CD4-positive, alpha-beta T cell treated with Interleukin-2 at 100 ng/mL for 4 hours (primary cell): ENCODE measurements at places on chromosomes 4 and X.

DNA sequence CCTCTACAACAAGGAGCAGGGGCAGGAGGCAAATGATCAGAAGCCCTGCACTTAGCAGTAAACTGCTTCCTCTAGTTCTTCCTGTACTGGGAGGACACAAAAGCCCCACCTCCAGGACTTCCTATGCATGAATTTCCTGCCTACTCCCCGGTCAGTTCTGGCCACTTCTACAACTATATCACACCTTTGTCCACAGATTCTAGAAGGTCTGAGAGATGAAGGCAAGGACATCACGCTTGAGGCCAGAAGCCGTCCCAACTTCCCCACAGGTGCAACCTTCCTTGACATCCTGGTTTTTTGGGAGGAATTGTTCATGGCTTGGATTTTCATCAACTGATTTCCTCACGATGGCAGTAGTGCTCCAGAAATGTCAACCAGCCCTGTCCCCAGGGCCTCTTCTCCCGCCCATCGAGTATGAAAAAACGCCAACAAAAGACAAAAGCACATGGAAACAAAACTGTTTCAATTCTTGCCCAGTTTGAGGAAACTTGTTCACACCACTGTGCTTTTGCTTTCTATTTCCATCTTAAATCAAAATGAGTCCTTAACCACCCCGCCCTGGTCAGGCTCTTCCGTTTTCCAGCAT is 206.5 kb upstream of the STK26 start:
- peak; percentile 84 for DNase-seq

DNA sequence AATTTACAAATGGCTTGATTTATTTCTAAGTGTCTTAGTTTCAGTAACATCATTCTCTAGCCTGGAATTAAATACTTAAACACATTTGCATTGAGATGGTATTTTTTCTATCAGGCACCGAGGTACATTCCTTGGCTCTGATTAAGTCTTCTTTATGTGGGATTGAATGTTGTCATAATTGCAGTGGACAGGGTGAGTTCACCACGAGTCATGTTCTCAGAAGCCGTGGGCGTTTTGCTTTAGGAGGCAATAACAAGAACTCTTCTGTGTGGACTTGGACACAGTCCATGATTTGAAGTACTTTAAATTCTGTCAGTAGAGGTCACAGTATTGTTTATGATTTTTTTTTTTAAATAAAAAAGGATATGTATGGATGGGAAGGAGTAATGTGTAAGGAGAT is 57.1 kb upstream of the EFHC2 start:
- DNase-seq = no peak

DNA sequence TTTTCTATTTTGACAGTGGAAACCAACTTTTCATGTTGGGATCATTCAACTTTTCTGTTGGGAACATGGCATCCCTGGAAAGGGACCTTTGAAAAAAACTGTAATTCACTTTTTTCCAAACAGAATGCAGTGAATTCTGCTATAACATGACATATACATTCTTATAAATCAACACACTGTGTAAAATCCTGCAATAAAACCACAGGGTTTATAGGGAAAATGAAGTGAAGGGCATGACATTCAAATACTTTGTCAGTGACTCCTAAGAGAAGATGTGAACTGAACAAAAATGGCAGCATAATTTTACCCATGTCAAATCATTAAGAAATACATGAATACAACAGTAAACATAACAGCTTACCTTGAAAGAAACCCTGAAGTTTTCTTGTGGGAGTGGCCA is 264.5 kb upstream of the ANKRD50 start:
- DNase-seq = no peak

GRCh38 chr4:126568652-126569570 is 1063.8 kb upstream of the INTU start:
- DNase-seq = no peak

- DNase-seq = no peak
Measured at GRCh38 chr4:72948080-72948479, 121.4 kb downstream of the COX18 start.

GRCh38 chrX:13506574-13506973 is 62.8 kb upstream of the EGFL6 start:
- peak; percentile 51 for DNase-seq

DNA sequence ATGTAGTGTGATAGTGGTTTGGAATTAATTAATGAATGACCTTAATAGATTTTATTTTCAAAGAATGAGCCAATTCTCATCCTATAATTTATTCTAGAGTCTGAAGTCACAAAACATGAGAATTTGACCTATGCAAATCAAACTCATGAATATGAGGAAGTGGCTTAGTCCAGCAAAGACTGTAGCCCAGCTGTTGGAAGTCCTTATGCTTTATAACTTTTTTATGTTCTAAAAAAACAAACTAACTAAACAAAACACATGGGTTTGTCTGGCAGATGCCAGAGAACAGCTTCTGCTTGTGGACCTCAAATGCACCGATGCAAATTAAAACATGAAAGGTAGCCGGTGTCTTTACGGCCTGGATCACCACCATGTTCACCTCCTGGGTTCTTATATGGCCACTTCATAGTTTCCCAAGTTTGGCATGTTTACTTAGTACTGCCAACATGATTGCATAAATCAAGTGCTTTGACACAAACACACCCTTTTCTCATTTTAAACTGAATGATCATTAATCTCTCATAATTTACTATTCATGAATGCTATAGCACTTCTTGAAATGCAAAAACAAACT is 277.4 kb downstream of the PAPSS1 start:
- no peak for DNase-seq

DNA sequence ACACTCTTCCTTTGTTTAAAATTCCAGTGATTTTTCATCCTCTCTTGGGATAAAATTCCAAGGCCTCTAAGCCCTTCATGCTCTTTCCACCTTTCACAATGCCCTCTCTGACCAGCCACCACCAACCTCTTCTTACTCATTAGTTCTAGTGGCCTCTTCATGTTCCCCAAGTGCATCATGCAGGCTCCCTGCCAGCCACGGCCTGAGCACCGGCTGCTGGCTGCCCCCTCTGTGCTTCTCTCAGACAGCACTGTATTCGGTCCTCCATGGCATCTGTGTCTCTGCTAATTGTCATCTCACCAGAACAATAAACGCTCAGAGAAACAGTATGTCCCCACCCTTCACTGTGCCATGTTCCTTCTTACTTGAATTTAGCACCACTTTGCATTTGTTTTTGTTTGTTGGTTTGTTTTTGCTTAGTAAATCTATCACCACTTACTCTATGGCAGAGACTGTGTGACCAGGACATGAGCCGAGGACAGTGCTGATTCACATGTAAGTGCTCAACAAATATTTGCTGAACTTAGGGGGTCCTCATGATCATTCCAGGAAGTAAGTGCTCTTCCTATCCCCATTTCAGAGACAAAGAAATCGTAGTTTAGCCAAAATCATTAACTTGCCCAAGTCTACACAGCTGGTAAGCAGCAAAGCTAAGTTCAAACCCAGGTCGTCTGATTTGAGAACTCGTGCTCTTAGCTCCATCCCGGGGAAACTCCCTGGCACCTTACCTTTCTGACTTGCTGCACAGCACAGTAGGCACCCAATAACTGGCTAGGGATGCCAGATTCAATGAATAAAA is 77.1 kb upstream of the UCP1 start:
- no peak for DNase-seq
